NCI-H82 (cell line): ENCODE measurements at places on chromosomes 1 and 21.

GRCh38 chr1:193310564-193310963 is 124.2 kb upstream of the B3GALT2 start:
- no peak for DNase-seq

DNA sequence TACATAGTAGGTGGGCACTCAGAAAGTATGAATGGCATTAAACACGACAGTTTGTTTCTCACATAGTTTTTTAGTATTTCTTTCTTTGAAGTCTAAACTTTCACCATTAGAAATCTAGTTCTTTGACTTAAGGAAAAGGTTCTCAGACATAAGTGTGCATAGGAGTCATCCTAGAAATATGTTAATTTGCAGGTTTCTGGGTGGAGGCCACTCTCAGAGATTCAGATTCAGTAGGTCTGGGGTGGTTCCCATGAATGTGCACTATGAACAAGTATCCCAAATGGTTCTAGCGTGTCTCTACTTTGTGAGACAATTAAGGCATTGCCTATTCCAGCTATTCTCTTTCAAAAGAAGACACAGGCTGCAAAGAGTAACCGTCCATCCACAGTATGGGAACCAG is 119.3 kb downstream of the NGF start:
- DNase-seq, result no peak

DNA sequence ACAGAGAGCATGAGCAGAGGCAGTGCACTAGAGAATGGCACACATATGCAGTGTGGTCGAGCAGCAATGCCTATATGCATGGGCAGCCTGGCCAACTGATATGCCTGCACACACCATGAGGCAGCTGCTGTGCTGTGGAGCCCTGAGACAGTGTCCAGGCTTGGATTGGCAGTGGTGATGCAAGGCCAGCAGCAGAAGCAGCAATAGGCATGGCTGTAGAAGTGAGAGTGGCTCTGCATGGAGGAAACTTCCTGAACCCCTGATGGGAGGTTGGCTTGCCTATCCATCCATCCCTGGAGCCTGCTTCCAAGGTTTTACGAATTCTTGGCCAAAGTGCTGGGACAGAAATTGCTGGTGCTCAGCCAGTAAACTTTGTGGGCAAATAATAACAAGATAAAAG is 89.7 kb downstream of the DIRAS3 start:
- DNase-seq, result no peak

GRCh38 chr21:39484711-39485276 is 33.0 kb downstream of the SH3BGR start:
- peak; percentile 20 for DNase-seq

DNA sequence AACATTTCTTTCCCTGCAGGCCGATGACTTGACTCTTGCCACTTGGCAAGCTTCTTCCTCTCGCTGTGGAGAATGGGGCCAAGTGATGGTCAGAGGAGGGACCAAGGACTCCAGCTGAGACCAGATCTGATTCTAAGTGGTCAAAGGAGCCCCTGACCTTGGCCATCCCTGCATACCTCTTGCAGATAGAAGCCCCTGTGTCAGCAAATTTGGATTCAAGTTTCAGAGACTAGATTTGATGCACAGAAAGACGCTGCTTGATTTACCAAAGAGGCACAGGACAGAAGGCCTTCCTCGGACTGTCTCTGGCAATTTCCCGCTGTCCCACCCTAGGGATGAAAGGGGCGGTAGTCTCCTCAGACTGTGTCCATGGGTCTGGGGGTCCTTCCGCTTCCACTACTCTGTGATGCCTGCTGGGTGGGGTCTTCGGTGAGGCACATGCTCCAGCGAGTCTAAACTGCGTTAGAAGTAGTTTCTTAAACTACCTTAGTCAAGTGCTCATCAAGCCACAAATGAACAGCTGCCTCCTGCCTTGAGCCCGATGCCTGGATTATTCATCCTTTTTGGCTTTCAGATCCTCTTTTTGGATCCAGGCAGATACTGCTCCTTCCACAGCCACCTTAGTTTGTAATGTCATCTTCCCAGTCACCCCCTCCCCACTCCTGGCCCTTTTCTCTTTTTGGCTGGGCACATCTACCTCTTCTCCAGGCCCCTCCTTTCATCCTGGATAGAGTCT is 31.8 kb upstream of the RBM15 start:
- no peak for DNase-seq

DNA sequence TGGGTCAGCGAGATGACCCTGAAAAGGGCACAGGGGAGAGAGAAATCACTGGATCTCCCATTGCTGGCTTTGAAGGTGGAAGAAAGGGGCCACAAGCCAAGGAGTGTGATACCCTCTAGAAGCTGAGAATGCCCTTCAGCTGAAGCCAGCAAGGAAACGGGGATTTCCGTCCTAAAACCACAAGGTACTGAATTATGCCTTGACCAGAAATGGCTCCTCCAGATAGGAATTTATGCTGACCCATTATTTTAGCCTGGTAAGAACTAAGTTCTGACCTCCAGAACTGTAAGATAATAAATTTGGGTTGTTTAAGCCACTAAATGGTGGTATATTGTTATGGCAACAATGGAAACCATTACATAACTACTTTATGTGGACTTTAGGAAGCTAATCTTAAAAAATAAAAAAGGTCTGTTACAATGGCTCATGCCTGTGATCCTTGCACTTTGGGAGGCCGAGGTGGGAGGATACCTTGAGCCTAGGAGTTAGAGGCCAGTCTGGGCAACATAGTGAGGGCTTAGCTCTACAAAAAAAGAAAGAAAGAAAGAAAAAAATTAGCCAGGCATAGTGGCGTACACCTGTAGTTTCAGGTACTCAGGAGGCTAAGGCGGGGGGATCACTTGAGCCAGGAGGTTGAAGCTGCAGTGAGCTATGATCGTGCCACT is 3.6 kb upstream of the H6PD start:
- no peak for DNase-seq

DNA sequence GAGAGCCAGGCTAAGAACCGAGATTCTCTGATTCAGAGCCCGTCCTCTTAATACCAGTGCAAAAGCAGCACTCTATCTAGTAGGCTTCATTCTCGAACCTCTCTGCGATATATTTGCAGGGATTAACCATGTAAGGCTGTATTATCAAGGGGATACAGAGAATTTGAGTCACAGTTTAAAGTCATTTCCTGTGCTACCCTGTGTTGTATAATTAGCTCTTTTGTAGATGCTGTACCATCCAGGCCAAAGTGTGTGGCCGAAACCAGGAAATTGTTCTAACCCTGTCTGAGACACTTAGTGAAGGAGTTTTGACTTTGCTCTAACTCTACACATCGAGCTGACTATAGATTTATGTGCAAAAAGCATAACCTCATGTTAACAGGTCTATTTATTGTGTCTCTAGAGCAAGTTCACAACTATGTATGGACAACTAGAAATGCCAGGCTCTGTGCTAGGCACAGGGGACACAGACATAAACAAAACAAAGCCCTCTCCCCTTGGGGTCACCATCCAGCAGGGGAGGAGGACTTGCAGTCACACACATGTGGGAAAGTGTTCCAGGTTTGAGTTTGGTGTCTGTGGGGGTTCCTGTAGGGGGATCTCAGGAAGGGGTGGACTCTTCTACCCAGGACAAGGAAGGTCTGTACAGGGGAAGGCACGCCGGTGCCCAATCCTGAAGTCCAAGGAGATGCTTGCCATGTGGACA is 182.2 kb downstream of the DHRS3 start:
- DNase-seq, result no peak

GRCh38 chr1:11399250-11399649 is 79.7 kb upstream of the DISP3 start:
- DNase-seq, result no peak

- no peak for DNase-seq
These were observed 270.6 kb upstream of the VAMP3 start for GRCh38 chr1:7500381-7501083.

GRCh38 chr21:46189213-46189958 is 5.1 kb upstream of the SPATC1L start:
- peak; percentile 56 for DNase-seq

- no peak for DNase-seq
These were observed 103.6 kb upstream of the IVNS1ABP start for GRCh38 chr1:185420588-185421081.

GRCh38 chr1:22376001-22376400 is 75.7 kb upstream of the ZBTB40 start:
- DNase-seq, result no peak

GRCh38 chr1:13751458-13751871 is 51.5 kb downstream of the PRDM2 start:
- DNase-seq, result no peak

DNA sequence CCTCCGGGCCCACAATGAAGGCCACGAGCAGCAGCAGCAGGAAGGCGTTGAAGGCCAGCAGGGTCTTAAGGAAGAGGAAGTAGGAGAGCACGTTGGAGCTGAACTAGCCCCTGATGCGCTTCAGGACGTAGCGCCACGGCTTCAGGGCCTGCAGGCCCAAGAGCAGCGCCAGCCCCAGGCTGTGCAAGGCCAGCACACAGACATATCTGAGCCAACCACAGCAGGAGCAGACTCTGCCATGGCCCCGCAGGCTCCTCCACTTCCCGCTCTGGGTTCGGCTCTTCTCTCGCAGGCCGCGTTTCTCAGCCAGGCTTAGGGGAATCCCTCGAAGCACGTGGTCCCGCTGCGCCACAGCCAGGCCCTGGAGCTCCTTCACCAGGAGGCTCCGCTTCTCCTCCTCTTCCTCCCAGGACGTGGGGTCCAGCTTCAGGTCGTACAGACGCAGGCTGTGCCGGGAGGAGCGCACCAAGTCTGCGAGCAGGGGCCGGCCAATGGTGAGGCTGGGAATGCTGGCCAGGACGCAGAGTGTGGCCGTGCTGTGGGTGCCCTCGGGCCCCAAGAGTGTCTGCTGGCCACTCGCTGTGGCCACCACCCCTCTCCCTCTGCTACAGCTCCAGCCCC is 41.7 kb downstream of the ZNF691 start:
- no peak for DNase-seq
